ENCODE measurements at places on chromosomes 16 and 17.

- no peak for DNase-seq
Measured at GRCh38 chr17:39062846-39063680, 88.4 kb downstream of the PLXDC1 start.

GRCh38 chr16:62342216-62342615 lies 306.0 kb upstream of the CDH8 start:
- DNase-seq: no peak

DNA sequence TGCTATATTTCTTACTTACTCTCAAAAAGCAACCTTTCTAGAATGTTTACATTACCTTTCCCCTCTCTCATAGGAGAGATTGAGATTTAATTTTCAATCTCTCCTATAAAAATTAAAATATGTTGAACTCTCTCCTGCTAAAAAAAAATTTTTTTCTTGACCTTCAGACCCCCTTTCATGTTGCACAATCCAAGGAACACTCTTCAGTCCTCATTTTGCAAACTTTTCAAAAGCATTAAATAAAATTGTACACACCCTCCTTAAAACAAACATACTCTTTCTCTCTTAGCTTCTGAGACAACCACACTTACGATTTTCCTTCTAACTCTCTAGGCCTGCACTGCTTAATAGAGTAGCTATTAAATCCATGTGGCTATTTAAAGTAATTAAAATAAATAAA lies 8.6 kb upstream of the ABCA6 start:
- DNase-seq: no peak

- DNase-seq: no peak
Measured at GRCh38 chr17:11081342-11081741, 159.7 kb upstream of the SHISA6 start.

DNA sequence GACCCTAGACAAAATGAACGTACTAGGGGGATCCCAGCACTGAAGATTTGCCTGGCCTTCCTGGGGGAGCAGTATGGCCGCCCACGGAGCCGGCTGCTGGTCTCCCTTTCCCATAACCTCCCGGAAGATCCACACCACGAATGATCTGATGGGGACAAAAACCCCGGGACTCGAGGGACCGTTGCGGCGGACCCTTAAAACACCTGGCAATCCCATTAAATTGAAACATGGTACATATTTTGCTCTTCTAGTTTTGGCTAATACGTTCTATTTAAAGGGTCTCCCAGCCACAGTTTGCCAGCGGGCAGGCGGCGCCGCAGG lies 45.2 kb upstream of the LCMT1 start:
- no peak for DNase-seq

- no peak for DNase-seq
Measured at GRCh38 chr16:86033016-86033474, 134.1 kb downstream of the IRF8 start.

DNA sequence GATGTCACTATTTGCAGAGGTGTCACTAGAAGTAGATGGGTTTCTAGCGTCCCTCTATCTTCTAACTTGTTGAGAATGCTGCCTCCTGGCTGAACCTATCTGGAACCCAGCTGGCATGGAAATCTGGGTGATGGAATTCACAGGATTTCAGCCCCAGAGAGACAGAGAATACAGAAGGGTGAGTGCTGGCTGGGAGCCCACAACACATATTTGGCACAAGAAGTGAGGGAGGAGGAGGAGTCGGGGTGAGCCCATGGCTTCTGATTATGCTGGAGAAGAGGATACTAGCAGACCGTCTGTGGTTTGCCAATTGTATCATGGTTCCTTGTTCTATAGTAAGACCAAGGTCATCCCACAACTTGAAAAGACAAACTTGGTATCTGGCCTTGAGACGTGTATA lies 557.8 kb upstream of the SALL1 start:
- no peak for DNase-seq

DNA sequence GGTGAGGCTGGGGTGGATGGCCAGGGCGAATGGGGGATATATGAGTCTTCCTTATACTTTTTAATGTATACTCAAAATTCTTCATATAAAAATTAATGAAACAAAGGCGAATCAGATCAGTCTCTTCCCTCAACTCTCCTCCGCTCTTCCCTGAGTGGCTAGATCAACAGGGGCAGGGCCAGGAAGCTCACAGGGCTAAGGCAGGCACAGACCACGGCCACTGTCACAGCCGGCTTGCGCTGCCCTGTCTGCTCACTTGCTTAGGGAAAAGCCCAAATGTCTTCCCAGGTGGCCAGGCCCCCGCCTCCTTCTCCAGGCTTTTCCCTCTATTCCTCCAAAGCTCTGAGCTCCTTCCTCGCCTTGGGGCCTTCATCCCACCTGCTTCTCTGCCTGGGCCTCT lies 6.0 kb downstream of the GRIN2C start:
- no peak for DNase-seq

DNA sequence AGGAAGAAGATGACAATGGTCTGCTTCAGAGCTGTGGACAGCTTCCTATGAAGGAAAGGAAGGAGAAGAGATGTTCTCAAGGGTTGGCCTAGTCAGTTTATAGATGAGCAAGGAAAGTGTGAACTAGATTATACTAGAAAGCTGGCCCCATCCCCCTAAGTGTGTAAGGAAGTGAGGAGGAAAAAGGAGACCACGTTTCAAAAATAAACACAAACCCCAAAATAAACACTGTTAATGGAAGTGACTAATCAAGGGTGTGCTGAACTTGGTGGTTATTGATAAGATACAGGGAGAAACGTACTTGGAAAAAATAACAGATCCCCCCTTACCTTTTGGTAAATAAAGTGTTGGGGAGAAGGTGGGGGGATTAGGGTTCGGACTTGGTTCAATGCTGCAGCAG lies 267.1 kb downstream of the SOX9 start:
- DNase-seq: no peak
